ENCODE measurements at places on chromosomes 6 and 20. TPM values are rescaled to one million over a fixed set of nuclear protein-coding genes. Genes with fewer than 3 reads are reported as not detected.

DNA sequence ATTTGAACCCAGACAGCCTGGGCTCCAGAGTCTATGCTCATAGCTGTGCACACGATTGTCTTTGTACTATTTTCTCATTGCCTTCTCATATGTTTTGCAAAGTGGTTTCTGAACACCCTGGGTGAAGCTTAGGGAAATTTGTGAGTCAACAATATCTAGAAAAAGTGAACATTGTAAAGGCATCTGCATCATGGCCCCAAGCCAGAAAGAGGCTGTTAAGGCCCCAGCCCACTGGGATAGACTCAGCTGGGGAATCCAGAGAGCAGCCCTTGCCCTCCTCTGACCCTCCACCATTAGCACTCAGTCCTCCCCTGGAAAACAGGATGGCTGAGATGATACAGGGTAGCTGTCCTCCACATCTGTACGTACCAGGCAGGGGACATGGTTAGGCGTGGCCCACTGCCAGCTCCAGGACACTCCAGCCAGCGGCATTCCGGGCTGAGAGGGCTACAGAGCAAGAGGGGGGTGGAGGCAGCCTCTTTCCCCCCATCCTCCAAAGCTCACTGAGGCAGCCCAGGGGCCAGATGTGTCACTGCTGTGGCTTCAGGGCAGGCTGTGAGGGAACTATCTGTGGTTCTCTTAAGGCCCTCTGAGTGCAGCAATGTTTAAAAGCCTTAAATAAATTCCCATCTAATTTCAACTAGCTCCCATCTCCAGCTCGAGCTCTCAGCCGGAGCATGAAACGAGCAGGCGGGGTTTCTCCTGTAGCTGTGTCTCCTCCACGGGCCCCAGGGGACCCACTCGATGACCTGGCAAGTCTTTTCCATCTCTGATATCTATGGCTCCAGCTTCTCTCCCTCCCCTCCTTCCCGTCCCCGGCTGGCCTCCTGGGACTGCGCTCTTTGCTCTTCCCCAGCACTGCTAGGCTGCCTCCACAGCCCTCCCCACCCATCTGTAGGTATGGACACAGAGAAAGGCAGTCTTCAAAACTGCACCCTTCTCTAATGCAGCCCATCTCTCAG, 209.4 kb upstream of the LRFN2 start:
- DNase-seq, result no peak
- no peaks in the 10 kb centered on the region for H3K27me3 ChIP-seq
- H3K36me3 ChIP-seq, result no peaks in the 10 kb centered on the region
- H3K4me3 ChIP-seq, result no peak overlapping the region
- no peak overlapping the region for H3K27ac ChIP-seq

DNA sequence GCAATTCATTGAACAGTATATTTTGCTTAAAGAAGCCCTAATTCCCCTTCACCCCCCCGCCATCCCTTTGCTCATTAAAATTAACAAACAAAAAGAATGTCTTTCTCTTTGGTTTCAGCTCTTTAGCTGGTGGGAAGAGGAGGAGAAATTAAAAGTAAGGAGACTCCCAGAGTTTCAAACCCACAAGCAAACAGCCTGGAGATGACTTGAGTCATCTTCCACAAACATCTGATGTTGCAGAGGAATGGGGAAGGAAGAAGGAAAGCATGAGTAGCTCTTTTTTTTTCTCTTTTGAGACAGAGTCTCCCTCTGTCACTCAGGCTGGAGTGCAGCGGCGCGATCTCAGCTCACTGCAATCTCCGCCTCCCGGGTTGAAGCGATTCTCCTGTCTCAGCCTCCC, 189.6 kb downstream of the ADAT2 start:
- H3K27ac ChIP-seq, result no peak overlapping the region
- peaks cover 8% of the 10 kb centered on the region for H3K36me3 ChIP-seq
- H3K4me1 ChIP-seq, result no peaks in the 10 kb centered on the region
- no peak for DNase-seq

DNA sequence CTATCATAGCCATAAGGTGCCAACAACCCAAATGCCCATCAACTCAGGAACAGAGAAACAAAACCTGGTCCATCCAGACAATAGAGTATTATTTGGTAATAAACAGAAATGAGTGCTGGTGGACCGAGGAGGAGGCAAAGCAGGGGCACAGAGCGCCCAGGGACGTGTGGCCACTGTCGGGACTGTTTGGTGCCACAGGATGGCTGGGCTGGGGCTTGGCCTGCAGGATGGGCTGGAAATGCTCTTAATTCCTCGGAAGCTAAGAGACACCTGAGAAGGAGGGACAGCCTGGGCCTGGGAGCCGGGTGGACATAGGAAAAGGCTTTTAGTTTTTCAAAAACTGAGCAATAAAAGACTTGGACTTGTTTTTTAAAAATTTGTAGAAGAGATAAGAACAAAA, 216.4 kb downstream of the DLL1 start:
- DNase-seq, result no peak
- no peak overlapping the region for H3K4me3 ChIP-seq
- no peaks in the 10 kb centered on the region for H3K4me1 ChIP-seq
- H3K27ac ChIP-seq, result no peak overlapping the region
- H3K27me3 ChIP-seq, result peaks cover 16% of the 10 kb centered on the region

DNA sequence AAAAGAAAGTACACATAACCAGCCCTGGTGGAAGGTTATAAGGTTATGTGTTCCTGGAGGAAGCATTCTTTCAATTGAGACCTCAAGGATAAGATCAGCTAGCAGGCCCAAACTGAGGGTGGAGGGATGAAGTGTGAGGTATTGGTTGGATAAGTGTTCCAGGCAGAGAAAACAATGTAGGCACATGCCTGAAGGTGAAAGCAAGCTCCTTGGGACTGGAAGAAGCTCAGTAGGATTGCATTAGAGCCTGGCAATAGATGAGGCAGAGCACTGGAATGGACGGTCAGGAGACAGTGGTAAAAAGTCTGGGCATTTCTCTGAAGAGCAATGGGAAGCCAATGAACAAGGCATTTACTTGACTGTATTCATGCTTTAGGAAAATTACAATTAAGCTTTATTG, 89.9 kb upstream of the SHLD1 start:
- H3K27ac ChIP-seq, result peak overlapping the region; percentile 45
- no peaks in the 10 kb centered on the region for H3K27me3 ChIP-seq
- H3K4me1 ChIP-seq, result peaks cover 25% of the 10 kb centered on the region
- no peak for DNase-seq

- H3K27me3 ChIP-seq, result peaks cover 7% of the 10 kb centered on the region
- no peaks in the 10 kb centered on the region for H3K4me1 ChIP-seq
Measured at GRCh38 chr6:168216117-168216516, 103.5 kb downstream of the DACT2 start.

DNA sequence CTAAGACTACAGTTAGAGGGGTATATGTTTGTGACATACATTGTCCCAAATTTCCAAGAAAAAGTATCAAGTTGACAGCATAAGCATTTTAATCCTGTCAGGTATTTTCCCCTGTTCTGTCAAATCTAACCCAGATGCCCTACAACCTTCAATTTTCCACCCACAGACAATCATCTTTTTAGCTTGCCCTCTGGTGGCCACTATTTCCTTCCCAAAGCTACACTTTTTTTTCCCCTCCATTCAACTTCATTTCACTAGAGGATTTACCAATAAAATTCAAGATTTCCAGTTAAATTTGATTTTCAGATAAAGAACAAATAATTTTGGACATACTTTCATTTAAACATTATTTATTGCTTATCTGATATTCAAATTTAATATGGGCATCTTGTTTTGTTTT, 286.6 kb downstream of the TENT5A start:
- no peak for DNase-seq
- no peaks in the 10 kb centered on the region for H3K4me1 ChIP-seq
- no peaks in the 10 kb centered on the region for H3K27me3 ChIP-seq
- no peak overlapping the region for H3K4me3 ChIP-seq

DNA sequence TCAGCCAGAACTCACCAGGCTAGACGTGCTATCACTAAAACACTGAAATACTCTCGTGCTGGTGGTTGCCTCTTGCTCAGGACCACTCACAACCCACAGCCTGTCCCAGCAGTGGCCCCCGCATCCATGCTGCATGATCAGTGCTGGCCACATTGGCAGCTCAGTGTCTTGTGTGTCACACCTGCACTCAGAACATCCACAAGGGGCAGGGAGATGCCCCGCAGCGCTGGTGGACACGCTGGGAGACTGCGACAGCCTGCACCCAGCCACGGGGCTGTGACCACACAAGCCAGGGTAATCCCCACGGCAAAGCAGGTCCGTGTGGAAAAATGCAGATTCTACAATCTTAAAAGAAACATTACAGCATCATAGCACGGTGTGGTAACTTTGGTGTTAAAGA, 23.9 kb upstream of the APMAP start:
- H3K27ac ChIP-seq, result no peak overlapping the region
- H3K4me1 ChIP-seq, result no peaks in the 10 kb centered on the region
- DNase-seq, result no peak

DNA sequence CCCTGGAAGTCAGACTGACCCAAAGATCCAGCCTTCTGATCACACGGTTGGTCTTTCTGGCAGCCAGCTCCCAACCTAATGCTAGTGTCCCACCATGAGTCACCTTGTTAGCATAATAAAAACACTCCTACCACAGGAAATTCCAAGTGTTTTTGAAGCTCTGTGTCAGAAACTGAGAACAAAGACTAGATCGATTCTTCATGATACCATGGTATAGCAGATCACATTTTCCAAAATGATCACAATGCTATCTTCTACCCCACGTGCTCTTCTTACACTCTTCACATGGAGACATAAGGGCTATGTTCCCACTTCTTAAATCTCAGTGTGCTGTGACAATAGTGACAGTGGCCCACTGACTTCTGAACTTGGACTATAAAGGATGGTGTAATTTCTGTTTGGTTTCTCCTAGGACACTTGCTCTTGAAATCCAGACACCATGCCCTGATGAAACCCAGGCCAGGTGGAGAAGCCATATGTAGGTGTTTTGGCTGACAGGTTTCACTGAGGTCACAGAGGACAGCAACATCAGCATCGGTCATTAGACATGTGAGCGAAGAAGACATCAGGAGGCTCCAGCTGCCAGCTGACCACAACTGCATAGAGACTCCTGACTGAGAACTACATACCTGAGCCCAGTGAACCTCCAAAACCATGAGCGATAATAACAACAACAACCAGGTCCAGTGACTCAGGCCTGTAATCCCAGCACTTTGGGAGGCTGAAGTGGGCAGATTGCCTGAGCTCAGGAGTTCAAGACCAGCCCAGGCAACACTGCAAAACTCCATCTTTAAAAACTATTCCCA, 57.5 kb downstream of the MKKS start:
- H3K4me3 ChIP-seq, result no peak overlapping the region
- H3K36me3 ChIP-seq, result no peaks in the 10 kb centered on the region
- H3K27ac ChIP-seq, result no peak overlapping the region
- H3K4me1 ChIP-seq, result no peaks in the 10 kb centered on the region
- DNase-seq, result no peak
- H3K27me3 ChIP-seq, result peaks cover 32% of the 10 kb centered on the region

- no peaks in the 10 kb centered on the region for H3K36me3 ChIP-seq
- no peak for DNase-seq
- peaks cover 10% of the 10 kb centered on the region for H3K4me1 ChIP-seq
- H3K27me3 ChIP-seq, result no peaks in the 10 kb centered on the region
Measured at GRCh38 chr20:41182296-41183212, 45.2 kb downstream of the PLCG1 start.

DNA sequence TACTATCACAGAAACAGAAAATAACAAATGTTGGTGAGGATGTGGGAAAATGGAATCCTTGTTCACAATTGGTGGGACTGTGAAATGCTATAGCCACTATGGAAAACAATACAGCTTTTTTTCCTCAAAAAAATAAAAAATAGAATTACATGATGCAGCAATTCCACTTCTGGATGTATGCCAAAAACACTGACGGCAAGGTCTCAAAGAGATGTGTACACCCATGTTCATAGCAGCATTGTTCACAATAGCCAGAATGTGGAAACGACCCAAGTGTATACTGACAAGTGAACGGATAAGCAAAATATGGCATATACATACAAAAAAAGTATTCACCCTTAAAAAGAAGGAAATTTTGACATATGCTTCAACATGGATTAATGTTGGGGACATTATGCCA, 213.4 kb downstream of the KHDC1L start:
- no peak overlapping the region for H3K27ac ChIP-seq
- no peak for DNase-seq
- no peak overlapping the region for H3K4me3 ChIP-seq
- no peaks in the 10 kb centered on the region for H3K27me3 ChIP-seq
- H3K4me1 ChIP-seq, result no peaks in the 10 kb centered on the region

DNA sequence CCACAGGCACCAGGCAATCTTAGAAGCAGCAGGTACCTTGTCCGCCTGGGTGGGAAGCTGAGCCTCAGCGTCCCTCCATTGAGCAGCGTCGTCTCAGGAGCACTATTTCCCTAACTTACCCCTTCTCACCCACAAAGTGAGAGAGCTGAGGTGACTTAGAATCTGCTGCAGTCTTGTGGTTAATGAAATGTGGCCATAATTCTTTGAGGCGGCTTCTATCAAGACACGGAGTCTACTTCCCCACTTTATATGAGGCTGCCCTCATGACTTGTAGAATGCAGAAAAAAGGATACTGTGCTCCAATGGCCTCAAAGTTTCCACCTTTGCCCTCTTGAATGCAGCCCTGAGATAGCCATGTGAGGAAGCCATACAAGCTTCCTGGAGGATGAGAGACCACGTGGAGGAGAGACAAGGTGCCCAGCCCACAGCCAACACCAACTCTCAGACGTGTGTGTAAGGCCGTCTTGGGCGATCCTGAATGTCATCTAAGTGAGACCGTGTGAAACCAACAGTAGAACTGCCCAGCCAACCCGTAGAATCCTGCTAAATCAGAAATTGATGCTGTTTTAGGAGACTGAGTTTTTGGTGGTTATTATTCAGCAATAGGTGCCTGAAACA, 9.1 kb upstream of the TAGAP start:
- no peak overlapping the region for H3K4me3 ChIP-seq
- H3K4me1 ChIP-seq, result peaks cover 79% of the 10 kb centered on the region
- no peak for DNase-seq
- no peak overlapping the region for H3K27ac ChIP-seq

DNA sequence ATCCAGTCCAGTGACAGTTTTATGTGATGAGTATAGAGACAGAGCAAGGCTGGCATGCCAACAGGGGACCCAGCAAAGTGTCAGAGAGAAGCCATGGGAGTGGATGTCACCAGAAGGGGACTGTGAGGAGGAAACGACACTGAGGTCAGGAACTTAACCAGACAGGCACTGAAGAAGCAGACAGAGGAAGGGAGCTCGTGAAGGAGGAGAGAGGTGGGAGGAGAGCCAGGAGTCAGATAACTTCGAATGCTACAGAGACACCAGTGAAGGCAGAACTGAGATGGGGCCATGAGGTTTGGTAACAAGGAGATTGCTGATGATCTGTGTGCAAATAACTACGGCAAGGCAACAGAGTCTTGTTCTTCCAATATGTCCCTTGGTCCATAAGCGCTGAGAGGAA, 211.1 kb upstream of the FOXA2 start:
- H3K4me1 ChIP-seq, result no peaks in the 10 kb centered on the region
- no peaks in the 10 kb centered on the region for H3K36me3 ChIP-seq
- H3K27ac ChIP-seq, result no peak overlapping the region

DNA sequence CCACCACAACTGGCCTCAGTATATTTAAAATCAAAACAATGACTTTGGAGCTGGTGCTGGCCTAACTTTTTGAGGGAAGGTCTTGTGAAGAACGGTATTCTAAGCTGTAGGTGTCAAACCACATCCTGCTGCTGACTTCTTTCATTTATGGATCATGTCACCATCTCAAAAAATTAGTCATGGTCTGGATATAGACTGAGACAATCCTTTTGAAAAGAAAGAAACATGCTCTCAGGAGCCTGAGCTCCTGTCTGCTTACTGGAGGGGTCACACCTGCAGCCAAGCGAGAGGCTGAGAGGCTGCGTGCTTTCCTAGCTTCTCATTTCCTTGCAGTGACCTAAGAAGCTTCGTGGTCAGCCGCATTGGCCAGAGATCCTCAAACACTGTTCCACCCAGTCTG, 55.2 kb downstream of the TIAM2 start:
- peaks cover 9% of the 10 kb centered on the region for H3K36me3 ChIP-seq
- no peak overlapping the region for H3K27ac ChIP-seq
- H3K4me3 ChIP-seq, result peak overlapping the region; percentile 55

The KCNK16 gene
- total RNA-seq, result not detected

The CTCFL gene
- not detected for total RNA-seq

The NDUFAF5 gene
- total RNA-seq, result 30.4 TPM

The SLC22A3 gene
- not detected for total RNA-seq

All from activated T-cell treated with anti-CD3 and anti-CD28 coated beads, Interleukin-2, amount 50 U/mL, for 72 hours (primary cell).